H9 (cell line): ENCODE measurements at places on chromosomes 13 and 19. TPM values are rescaled to one million over a fixed set of nuclear protein-coding genes. Genes with fewer than 3 reads are reported as not detected.

Gene CACNA1A
- 7.9 and 8.0 TPM in 2 replicates for total RNA-seq

- no peak for DNase-seq
Observed at GRCh38 chr19:36573895-36574720, 1.0 kb upstream of the ZNF529 start.

DNA sequence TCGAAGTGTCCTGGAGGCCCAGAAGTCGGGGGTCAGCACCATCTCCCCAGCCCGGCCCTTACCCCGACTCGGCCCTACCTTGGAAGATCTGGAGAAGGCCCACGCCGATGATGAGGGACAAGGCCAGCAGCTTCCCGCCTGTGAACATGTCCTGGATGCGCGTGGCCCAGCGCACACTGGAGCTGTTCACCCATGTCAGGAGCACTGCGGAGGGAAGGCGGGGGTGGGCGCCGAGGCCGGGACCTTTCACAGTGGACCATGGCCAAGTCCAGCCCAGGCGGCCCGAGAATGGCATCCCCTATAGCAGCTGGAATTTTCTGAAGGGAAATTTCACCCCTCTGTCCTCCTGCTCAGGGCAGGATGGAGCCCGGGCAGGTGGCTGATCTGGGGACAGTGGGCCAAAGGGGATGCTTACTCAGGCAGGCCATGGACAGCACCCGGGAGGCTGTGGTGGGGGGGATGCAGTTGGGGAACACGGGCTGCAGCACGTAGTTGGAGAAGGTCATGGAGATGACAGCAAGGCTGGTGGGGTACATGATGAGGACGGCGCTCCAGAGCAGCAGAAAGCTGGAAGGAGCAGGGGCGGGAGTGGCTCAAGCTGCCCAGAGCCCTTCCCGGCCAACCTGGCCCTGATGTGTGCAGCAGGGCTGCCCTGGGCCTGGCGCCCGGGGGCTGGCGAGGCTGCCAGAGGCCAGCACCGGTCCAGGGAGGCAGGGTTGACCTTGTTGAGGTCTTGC is 13.0 kb downstream of the SLC7A10 start:
- no peak for DNase-seq

DNA sequence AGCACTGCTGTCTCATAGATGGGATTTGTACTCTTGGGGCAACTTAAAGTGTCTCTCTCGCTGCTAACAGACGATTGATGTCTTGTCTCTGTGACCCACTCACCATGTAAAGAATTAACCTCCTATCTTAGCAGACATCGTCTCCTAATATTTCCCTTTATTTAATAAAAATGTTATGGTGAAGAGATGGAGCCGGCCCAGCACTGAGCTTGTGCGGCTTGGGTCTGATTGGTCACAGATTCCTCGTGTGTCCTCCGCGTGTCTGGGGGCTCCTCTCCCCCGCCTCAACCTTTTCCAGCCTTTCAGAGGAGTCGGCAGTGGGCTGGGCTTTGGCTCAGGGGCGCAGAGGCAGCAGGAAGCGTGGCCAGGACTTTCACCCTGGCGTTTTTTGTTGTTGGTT is 13.2 kb upstream of the CRTC1 start:
- no peak for DNase-seq

DNA sequence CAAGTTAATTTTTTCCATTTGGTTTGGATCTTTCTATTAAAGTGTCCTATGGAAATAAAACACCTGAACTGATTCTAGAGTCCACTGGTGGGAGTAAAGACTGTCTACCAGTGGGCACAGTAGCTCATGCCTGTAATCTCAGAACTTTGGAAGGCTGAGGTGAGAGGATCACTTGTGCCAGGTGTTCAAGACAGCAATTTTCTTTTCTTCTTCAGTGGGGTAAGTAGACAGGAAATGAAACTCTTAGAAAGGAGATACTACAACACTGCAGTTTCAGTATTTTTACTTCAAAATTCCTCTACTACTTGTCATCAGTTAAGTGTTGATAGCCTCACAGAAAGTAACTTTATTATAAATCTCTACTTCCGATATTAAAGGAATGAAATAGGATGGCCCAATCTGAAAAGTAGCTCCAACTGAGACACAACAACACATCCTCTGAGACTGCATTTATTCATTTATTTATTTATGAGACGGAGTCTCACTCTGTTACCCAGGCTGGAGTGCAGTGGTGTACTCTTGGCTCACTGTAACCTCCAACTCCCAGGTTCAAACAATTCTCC is 26.3 kb downstream of the DNMT1 start:
- DNase-seq, result no peak

- DNase-seq, result no peak
Observed at GRCh38 chr19:52536448-52536800, 9.0 kb downstream of the ZNF808 start.

DNA sequence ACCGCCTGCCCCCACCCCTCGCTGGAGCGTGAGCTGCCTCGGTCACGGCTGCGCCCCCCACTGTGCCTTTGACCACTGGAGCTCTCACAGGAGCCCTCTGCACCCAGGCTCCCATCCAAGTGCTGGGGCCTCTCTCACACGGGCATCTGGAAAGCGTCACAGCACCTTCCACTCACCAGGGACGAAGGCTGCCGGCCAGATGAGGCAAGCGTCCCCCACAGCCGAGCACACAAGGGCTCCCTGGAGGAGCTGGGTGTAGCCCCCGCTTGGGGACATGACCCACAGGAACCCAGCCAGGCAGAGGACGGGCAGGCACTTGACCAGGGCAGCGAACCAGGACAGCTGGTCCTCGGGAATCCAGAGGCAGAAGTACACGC is 560 bp downstream of the TMEM86B start:
- peak; percentile 25 for DNase-seq

- no peak for DNase-seq
Observed at GRCh38 chr13:113897966-113898365, 34.1 kb upstream of the GAS6 start.

DNA sequence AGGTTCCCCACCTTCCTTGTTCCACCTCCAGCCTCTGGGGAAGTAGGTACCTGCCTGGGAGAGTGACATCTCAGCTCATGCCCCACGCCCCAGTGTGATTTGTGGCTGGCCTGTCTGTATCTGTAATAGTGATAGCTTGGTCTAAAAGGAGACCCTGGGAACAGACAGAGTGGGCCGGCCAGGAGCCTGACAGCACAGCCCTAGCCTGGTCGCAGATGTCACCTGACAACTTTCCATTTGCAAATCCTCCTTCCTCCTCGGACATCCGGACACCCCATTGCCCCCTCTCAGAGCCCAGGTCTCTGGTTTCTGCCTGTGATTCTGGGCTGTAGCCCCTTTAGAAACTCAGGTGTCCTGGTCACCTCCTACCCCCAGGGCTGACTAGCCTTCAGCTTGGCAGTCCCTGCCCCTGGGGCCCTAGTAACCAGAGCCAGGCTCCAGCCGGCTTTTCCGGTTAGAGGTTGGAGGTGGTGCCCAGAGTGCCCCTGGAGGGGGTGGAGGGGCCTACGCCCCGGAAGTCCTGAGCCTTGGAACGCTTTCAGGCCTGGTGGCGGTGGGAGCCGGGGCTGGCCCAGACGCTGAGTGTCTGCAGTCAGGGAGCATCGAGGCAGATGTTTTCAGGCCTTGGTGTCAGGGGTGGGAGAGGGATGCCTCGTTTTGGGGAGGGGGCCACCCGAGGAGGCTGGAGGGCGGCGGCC is 6.5 kb downstream of the LRRC8E start:
- no peak for DNase-seq

DNA sequence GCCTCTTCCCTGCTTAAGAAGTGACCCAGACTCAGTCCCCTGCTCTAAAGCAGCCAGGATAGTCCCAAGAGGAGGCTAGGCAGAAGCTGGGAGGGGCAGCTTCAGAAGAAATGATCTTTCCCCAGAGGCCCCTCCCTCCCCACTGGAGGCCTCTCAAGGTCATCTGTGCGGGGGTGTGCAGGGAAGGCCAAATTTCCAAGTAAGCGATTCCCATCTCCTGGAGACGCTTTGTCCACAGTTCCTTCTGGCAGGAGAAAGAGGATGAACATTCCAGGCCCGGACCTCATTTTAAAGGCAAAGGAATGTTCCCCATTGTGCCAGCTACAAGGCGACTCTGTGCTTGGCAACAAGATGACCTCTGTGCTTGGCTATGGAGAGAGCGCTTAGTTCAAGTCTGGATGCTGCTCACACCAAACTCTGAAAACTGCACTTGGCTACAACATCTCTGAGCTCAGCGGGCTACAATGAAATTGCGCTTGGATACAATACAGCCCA is 23.5 kb downstream of the COL5A3 start:
- DNase-seq, result no peak

DNA sequence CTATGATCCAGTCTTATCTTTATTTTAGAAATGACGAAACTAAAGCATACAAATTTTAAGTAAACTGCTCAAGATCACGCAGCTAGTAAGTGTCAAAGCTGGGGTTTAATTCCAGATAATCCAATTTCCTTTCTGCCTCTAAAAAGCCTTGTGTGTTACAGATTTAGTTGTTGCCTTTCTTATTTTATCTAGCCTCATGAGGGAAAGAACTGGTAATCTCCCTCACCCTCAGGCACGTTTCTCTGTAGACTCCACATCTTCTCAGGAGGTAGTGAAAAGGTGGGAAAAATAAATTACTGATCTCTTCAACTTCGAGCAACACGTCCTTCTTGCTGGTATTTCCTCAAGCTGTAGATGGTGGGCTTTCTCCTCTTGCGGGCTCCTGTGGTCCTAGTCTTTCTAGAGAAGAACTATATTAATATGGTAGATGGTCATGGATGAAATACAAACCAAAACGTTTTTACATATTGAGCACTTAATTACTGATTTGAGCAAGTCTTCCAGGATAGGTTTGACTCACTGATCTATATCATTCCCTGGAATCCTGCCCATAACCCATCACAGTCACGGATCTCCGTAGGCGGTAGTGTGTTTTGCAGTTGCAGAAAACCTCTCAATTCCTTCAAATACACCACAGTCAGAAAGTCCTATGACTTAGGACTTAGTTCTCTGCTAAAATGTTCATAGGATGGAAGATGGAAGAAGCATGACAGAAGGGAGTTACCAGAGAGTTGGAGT is 519.5 kb downstream of the DCT start:
- DNase-seq, result no peak
